Renal pelvis (tissue), 12 donors: ENCODE measurements at places on chromosomes 1 and 21.

DNA sequence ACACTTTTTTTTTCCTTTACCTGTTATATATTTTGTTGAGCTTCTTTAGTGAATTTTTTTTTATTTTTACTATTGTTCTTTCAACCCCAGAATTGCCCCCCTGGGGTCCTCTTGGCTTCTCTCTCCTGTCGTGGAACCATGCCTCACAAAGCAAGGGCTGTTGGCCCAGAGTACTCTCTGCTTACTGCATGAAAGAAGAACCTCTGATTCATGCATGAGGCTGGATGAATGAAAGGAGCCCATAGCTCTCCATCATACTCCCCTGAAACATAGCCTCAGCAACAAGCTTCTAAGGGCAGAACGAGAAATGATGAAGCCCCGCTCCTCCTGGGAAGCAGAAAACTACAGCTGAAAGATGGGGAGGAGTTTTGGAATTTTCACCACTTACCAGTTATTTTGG lies 1441.0 kb downstream of the BRINP3 start:
- DNase-seq, result no peak

DNA sequence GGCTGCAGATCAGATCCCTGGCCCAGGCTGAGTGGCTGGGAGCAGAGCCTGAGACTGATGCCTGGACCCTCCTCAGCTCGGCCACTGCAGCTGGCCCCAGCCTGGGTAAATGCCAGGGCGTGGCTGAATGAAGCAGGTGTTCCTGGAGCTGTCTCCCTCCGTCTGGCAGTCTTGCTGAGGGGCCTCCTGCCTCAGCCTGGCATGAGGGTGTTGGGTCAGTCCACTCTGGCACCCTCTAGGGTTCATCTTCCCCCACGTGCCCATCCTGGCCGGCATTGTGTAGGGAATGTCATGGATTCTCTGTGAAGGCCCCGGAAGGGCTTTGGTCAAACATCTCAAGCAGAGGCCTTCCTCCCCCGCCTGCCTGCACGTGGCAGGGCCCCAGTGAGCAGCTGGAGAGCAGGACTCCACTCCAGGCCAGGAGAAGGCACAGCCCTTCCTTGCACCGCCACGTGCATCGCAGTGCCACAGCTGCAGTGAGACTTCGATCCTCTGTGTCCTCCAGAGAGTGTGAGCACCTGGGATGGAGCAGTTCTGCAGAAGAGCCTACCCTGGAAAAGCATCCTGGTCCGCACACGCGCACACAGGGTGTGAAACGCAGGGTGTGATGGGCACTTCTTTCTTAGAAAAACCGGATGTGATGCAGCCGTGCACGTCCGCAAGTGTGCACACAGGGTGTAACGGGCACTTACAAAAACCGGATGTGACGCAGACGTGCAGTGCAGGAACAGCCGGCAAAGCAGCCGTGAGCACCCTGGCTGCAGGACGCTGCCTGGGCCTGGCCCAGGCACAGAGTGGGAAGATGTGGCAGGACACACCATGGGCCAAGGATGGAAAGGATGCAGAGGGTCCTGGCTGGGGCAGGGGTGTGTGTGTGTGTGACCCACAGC lies 4.6 kb upstream of the KRTAP10-4 start:
- DNase-seq, result no peak

DNA sequence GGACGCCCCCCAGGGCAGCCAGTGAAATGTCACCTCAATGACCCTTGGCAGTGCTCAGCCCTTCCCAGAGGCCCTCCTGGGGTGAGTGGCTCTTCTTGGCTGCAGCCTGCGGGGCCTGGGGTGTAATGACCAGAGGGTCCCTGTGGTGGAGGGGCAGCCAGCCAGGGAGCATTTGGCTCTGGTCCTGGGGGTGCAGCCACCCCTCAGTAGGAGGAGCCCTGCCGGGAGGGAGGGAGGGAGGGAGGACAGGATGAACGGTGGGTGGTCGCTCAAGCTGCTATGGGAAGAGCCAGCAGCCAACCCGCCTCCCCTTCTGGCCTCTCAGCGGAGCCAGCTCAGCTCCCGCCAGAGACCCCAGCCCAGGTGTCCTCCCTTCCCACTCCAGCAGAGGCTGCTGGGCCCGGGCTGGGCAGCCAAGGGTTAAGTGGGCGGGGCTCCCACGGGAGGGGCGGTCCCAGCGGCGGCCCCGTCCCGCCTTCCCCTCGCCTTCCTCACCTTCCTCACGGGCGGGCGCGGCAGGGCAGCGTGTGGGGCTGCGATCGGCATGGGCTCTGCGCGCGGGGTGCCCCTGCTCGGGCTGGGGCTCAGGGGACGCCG lies 9.0 kb upstream of the PLCH2 start:
- no peak for DNase-seq

DNA sequence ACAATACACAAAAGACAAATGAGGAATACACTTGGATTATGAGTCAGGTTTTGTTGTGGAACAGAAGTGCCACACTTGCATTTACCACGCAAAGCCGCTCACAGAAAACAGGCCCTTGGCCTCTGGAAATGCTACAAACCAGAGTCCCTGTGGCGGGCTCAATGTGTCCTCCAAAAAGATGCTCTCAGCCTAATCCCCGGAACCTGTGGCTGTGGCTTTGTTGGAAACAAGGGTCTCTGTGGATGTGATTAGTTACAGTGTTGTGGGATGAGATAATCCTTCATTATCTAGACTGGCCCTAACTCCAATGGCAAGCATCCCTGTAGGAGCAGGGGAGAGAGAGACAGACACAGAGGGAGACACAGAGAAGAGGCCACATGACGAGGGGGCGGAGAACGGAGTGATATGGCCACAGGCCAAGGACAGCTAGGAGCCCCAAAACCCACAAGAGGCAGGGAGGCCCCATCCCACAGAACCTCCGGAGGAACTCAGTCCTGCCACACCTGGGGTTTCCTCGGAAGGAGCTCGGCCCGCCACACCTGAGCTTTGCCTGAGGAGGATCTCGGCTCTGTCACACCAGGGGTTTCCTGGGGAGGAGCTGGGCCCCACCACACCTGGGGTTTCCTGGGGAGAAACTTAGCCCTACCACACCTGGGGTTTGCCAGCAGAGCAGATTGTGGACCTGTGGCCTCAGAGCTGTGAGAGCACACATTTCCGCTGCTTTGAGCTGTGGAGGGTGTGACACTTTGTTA lies 55.4 kb downstream of the NPHP4 start:
- DNase-seq, result no peak

GRCh38 chr1:202860744-202861419 lies 28.1 kb downstream of the RABIF start:
- DNase-seq, result peak; percentile 70
